ENCODE measurements at places on chromosomes 11 and 22.

- no peak for DNase-seq
Measured at GRCh38 chr11:114088216-114088615, 28.7 kb downstream of the ZBTB16 start.

GRCh38 chr11:43116071-43116470, 195.7 kb upstream of the API5 start:
- no peak for DNase-seq

- no peak for DNase-seq
Measured at GRCh38 chr22:46073683-46074504, 76.4 kb upstream of the PPARA start.

DNA sequence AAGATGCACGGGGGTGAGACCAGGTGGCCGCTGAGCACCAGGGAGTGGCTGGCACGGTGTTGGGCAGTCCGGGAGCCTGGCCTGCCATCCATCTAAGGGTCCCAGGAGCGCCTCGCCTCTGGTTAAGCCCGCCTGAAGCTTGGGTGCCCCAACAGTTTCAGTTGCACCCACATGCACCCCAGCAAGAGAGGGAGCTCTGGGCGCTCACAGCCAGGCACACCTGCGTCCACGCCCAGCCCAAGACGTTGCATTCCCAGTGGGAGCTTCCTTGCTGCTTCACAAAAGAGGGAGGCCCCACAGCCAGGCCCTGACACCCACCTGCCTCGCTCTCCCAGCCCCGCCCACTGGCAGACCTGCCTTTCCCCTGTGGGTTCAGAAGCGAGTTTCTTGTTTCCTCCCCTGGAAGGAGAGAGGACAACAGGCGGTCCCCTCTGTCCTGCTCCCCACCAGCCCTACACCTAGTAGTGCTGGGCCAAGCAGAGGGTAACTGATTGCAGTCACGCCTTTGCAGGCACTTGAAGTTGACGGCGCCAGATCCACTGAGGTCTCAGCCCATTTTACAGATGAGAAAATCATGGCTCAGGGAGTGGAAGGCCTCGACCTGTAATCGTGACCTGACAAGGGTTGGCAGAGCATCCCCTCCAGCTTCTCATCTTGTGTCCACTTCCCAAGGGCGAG, 35.4 kb downstream of the OSBPL5 start:
- no peak for DNase-seq

DNA sequence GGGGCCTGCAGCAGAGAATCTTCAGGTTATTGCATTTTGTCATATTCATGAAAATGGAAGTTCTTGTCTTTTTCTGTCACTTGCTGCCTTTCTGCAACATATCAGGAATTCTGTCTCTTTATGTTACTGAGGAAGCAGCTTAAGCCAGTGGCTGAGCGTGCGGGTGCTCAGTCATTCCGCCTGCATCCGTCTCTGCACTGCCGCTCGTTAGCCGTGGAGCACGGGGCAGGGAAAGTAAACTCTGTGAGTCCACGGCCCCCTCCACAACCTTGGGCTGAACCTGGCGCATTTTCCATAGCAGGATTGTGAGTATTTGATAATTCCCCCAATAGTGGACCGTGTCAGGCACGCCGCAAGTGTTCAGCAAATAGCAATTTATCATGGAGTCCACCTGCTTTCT, 1007.7 kb downstream of the BRD1 start:
- DNase-seq = no peak

DNA sequence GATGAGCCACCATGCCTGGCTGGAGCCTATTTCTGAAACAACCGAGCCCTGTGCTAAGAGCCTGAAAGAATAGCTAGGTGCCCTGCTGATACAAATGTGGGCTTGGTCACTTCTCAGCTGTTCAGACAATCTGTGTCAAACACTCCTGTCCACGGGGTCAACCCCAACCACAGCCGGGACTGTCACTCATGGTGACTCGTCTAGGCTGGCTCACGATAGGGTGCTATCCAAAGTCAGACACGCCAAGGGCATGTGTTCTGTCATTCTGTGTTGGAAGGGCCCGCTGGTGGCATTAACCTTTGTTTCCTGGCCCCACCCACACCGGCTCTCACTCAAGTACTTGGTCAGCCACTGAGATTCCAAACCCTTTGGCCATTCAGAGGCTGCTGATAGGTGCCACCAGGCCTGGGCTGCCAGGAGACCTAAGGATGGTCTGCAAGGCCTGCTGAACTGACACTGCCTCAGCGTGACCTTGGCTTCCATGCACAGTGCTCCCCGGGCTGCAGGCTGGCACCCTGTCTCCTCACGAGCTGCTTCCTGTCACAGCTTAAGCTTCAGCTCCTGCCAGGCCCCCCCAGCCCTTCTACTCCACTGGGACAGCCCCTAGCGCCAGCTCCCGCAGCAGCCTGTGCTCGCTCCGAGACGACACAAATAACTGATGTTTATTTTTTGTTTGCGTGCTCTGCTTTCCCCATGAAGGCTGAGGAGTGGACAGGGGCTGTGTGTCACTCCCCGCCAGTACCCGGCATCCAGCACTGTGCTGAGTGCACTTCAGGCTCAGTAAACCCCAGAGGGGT, 14.2 kb upstream of the CDC42BPG start:
- DNase-seq = no peak

GRCh38 chr11:12053606-12054361, 45.4 kb upstream of the DKK3 start:
- DNase-seq = no peak

GRCh38 chr11:63610604-63611394, 3.4 kb downstream of the PLAAT3 start:
- peak; percentile 69 for DNase-seq

DNA sequence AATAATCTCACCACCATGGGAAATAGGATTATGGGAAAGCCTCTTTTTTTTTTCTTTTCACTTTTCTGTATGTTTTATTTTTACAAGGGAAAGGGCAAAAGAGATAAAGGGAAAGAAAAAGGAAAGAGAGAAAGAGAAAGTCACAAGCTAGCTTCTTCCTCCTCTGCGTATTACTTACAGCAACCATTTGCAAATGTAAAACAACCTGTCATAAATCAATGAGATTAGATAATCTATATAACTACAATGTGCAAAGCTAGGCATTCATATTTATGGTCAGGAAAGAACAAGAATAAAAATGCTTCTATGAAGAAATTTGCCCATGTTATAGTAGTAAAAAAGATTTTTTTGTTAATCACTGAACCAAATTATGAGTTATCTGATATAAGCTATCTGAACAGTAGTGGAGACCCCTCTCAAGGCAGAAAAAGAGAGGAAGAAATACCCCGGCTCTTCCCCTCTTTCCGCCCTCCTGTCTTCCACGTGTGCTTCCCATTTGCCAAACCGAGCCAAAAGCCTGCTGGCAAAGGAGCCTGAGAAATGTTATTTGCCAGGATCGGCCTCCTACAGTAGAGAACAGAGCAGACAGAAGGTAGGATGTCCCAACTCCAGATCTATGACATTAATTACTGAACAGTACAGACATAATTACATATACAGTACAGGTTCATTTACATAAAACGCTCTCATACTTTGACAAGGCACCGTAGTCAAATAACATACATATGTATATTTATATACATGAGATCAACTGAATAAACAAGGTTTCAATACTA, 50.2 kb downstream of the ARHGAP32 start:
- no peak for DNase-seq

- no peak for DNase-seq
Measured at GRCh38 chr11:92443199-92443598, 218.6 kb downstream of the FAT3 start.

GRCh38 chr11:22555881-22556280, 69.7 kb downstream of the FANCF start:
- no peak for DNase-seq

GRCh38 chr11:56876621-56877275, 112.0 kb upstream of the OR5AK2 start:
- no peak for DNase-seq

GRCh38 chr11:105179542-105180278, 40.1 kb upstream of the CARD18 start:
- DNase-seq = no peak

DNA sequence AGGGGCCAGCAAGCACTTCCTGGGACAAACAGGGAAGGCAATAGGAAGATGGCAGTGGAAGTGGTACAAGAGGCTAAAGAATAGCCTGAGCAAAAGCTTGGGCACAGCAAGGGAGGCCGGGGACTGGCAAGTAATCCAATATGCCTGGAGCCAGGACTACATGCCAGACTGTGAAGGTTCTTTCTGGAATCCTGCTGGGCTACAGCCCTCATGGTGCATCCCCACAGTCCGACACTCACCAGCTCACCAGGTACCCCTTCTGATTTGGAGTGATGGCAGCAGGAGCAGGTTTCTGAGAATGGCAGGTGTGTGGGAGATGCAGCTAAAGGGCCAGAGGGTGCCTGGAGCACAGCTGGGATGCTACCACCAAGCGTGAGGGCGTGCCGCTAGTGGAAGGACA, 32.2 kb upstream of the POGLUT3 start:
- DNase-seq = no peak

GRCh38 chr22:42173183-42173926, 42.7 kb upstream of the CYP2D6 start:
- no peak for DNase-seq

GRCh38 chr11:2796508-2797113, 89.0 kb downstream of the CDKN1C start:
- no peak for DNase-seq

- no peak for DNase-seq
Measured at GRCh38 chr22:48736593-48737460, 1090.8 kb downstream of the BRD1 start.

- no peak for DNase-seq
Measured at GRCh38 chr11:78965432-78965831, 390.8 kb upstream of the NARS2 start.

DNA sequence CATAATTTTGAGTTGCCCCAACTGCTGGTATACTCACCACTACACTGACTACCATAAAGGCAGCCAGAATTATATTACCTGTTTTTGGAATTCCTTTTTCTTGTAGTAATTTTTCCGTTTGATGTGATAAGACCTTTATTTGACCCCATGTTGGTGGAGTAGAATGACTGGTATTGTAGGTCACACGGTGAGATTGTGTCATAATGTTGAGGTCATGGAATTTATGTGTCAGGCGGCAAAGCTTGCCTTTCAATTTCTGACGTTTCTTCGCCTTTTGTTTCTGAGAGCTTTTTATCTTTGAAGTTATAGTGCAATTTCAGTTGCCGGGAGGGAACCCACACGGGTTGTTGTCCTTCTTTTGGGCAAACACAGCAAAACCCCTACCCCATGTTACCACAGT, 13.0 kb downstream of the OR52K1 start:
- DNase-seq = no peak

DNA sequence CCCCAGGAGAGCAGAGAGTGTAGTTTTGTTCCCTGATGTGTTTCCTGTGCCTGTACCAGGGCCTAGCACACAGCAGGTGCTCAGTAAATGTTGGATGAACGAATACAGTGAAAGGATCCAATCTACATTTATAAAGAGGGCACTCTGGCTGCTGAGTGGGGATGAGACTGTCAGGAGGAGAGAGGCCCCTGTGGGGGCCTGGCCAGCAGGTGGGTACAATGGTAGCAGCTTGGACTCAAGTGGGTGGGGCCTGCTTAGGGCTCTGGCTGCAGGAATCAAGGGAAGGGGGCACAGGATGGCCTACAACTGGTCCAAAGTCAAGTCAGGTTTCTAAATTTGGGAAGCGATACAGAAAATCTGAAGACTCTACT, 156.6 kb upstream of the GRK3 start:
- DNase-seq = no peak

DNA sequence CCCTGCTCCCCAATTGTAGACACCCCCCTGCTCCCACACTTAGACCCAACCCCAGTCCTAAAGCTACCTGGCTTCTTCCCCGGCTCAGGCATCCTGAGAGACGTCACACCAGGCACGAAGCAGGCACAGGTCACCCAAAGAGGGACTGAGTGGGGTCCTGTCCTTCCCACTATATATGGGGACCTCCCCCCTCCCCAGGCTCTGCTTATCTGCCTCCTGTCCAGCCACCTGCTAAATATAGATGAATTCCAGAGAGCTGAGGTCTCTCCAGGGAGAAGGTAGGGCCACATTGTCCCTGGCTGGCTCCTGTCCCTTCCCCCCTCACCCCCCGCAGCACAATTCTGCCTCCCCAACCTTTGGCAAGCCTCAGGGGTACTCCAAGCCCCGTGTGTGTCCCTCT, at the start of gene MYBPC3:
TSS of gene MYBPC3 (minus strand) at position 147 of the 400 bp plus-strand sequence. CDS start at position 92, 55 bp downstream.
- DNase-seq = no peak

DNA sequence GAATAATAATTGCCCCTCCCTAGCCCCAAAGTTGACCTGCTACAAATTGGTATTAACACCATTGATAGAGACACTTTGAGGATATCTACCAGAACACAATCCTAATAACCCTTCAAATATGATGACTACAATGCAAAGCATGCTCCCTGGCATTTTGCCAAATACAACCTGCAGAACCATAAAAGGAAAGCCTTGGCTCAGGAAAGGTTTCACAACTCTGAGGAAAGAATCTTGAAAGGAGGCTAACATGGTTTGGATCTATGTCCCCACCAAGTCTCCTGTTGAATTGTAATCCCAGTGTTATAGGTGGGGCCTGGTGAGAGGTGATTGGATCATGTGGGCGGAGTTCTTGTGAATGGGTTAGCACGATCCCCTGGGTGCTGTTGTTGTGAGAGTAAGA, 140.4 kb upstream of the ARHGAP42 start:
- DNase-seq = no peak

DNA sequence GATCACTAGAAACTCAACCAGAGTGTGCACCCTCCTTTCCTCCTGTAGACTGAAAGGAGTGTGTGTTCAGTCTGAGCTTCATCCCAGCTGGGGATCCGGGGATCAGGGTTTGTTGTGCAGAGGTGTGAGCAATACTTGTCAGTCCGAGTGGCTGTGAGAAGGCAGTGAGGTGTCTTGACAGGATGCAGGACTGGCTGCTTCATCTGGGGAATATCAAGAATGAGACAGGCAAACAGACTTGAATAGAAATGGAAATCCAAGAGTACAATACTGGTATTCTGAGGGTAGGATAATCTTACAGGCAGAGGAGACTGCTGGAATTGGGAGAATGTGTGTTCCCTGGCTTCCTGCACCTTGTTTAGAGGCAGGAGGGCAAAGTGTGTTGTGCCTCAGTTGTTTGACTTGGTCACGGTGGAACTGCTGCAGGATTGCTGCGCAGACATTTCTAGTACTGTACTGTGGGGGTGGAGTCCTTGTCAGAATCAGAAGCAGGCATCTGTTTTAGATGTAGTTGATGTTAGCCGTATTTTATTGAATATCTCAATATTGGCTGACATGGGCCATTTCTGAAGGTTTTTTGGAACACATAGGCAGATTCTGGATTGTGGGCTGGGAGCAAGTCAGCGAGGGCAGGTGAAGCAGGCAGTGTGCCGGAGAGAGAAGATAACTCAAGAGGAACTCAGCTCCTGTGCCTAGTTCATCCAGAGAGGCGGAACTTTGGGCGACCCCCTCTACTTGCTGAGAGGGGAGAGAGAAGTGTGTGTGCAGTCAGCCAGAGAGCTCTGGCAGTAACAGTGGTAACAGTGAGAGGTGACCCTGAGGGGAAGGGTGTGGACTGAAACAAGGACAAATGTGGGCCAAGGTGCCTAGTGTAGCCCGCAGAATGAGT, 27.1 kb upstream of the GRK2 start:
- DNase-seq = no peak

GRCh38 chr11:36822829-36823228, 224.8 kb upstream of the RAG2 start:
- DNase-seq = peak; percentile 72

GRCh38 chr22:50282361-50283155, 12.4 kb upstream of the MAPK11 start:
- no peak for DNase-seq

Data from MV-4-11 (cell line).